ENCODE measurements at places on chromosomes 4 and X. TPM values are rescaled to one million over a fixed set of nuclear protein-coding genes. Genes with fewer than 3 reads are reported as not detected.
A peak's percentile ranks its signal among the peaks of the same experiment; 100 is the strongest.

VSIG1 gene
- 0.48 TPM for total RNA-seq

GRCh38 chrX:53831662-53832635 lies 145.4 kb upstream of the HUWE1 start:
- DNase-seq = no peak

ZNF732 gene
- 6.6 TPM for total RNA-seq

GRCh38 chr4:152585023-152585441 lies 49.1 kb upstream of the FBXW7 start:
- no peak for DNase-seq

- no peak for DNase-seq
These were observed 831.7 kb upstream of the POU3F4 start for GRCh38 chrX:82676386-82676785.

- DNase-seq = no peak
These were observed 49.9 kb upstream of the NFKB1 start for GRCh38 chr4:102451266-102451665.

GRCh38 chr4:8267077-8267476 lies 2.5 kb upstream of the HTRA3 start:
- peak; percentile 71 for DNase-seq

DNA sequence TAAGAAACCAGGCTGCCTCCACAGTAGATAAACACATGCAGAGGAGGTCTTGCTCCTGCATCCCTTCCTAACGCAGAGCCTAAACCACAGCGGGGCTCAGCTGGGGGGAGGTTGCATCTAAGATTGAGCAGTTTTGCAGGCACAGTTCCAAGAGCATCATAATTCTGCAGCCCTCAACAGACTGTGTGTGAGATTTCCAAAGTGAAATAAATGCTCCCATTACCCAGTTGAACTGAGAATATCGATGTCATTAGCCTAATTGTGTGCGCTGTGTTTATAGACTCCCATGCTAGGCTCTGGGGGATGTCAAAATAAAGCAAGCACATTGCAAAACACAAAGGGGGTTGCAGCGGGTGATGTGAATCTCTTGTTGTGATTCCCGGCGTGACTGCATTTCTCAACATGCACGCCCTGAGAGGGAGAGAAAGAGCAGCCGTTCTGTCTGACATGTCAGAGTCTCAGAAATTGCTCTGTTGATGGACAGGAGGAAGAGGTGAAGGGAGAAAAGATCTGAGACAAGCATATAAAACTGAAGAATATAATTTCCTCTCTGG lies 150.0 kb upstream of the PSAPL1 start:
- DNase-seq = no peak
